ENCODE measurements at places on chromosomes 5 and 9.

DNA sequence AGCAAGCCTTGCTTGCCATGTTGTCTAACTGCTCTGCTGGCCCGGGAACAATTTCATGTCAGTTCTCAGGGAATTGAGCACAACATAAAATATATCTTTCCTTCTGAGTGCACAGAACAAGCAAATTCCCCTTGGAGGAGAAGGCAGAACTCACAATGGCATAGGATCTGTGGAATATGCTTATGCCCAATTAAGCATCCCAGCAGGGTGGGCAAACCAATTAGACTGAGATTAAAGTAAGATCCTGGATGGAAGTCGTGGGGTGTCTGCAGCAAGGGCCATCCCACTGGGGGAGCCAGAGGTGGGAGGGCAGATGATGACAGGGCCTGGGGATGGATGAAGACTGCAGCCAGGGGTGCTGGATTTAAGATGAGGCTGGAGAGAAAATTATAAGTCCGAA lies 114.1 kb downstream of the BRINP1 start:
- peak; percentile 78 for DNase-seq

DNA sequence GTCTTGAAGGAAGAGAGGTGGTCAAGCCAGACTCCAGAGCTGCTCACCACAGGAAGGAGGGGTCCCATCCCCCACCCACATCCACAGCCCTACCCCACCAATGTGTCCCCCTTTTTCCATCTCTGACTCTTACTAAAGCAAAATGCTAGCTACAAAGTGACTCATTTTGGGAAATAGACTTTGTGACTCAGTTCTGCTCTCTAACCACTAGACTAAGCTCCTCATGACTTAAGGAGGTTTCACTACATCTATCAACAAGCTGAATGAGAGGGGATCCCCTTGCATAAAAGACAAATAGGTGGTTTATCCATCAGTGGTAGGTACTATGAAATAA lies 35.1 kb upstream of the ADRB2 start:
- no peak for DNase-seq

GRCh38 chr5:9283021-9283420 lies 262.9 kb downstream of the SEMA5A start:
- no peak for DNase-seq

DNA sequence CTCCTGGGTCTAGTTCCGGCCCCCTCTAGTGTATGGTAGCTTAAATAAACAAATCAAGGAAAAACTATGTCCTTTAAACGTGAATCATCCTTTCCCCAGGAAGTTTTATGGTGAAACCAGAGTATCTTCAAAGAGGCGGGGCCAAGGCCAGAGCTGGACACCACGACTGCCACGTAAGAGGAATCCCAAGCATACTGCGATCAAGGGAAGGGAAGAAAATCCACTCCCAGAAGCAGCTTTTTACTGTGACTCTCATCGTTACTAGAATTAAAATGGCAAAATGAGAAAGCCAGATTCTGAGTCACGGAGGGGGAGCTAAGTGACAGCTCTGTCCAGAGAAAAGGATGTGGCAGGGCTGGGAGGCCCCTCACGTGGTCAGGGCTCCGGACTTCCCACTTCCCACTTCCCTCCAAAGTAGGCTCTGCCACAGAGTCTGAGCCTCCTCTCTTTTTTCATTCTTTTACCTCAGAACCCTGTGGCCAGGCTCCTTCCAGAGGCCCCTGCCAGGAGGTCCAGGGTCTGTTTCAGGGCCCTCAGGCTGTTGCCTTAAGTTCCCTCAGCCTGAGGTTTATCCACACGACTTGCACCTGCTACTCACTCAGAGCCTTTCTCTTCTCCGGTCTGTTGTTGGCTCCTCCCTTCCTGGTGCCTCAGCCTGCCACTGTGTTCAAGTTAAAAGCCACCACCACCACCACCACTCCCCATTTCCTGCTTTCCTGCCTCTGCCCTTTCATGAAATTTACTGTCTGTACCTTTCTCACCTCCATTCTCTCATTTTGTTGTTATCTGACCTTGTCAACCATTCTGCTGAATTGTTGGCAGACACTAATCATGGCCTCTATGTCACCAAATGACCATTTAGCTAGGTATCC lies 1.4 kb upstream of the GLRX start:
- DNase-seq = peak; percentile 91

GRCh38 chr5:88190106-88190834 lies 78.4 kb downstream of the TMEM161B start:
- peak; percentile 26 for DNase-seq

DNA sequence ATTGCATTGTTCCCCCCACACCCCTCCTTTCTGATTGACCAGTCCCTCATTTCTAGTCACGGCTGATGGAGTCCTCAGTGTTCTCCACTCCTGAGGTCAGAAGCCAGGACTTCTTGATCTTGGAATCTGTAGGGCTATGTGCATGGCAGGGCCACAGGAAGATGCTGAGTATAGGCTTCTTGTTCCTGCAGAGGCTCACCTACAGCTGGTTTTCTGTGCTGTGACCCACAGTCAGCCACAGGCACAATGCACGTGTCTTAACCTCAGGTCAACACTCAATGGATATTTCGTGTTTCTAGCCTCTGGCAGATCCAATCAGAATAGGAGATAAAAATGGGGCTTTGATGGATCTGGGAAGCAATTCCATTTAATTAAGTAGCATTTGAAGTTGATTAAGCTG lies 14.3 kb upstream of the CXCL14 start:
- no peak for DNase-seq

GRCh38 chr9:121685146-121685794 lies 33.8 kb downstream of the DAB2IP start:
- DNase-seq = no peak

GRCh38 chr9:93944011-93944410 lies 11.1 kb downstream of the BARX1 start:
- DNase-seq = no peak
